Gastrocnemius medialis (tissue), 4 donors: ENCODE measurements at places on chromosomes 7 and 10.

DNA sequence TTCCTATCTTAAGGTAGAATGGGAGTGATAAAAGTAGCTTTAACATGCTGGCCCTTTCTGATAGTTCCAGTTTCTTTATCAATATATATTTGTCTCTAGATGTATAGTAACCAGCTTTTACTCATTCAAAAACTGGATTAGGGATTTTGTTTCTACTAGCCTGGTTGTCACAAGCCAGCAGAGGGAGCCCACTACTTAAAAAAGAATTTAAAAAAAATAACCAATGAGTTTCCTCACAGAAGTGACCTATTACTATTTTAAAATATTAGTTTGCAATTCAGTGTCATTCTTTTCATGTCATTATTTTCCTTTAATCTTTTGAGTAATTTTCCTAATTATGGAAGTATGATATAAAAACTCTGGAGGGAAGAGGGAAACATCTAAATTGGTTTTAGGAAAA is 142.1 kb downstream of the PHTF2 start:
- no peak for DNase-seq

GRCh38 chr7:149670288-149670687 is 103.1 kb downstream of the ZNF467 start:
- DNase-seq = peak; percentile 5

- DNase-seq = no peak
Observed at GRCh38 chr10:44459671-44460070, 74.8 kb upstream of the CXCL12 start.

DNA sequence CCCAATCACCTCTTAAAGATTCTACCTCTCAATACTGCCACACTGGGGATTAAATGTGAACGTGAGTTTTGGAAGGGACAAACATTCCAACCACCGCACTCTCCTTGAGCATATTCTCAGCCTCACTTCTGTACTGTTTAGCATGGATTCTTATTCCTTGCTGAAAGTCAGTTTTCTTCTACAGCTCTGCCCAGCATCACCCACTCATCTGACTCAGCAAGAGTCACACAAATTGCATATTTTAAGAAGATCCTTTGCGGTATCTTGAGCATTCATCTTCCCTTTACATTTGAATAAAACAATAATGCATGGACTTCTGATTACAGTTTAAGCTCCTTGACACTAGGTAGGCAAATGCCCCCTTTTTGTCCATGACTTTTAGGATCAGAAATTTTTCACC is 251.6 kb upstream of the MKLN1 start:
- DNase-seq = no peak
